Heart left ventricle (tissue), 16 donors: ENCODE measurements at places on chromosomes 2 and 18. TPM values are rescaled to one million over a fixed set of nuclear protein-coding genes. Genes with fewer than 3 reads are reported as not detected.
A peak's percentile ranks its signal among the peaks of the same experiment; 100 is the strongest.

Gene CDH7
- not detected for polyA plus RNA-seq

Gene NYAP2
- polyA plus RNA-seq = not detected

Gene HADHB
- polyA plus RNA-seq = 526 TPM

Gene MRPL33
- 901 TPM for polyA plus RNA-seq

Gene GYPC
- polyA plus RNA-seq = 131 TPM

Gene CSRNP3
- 1.6 TPM for polyA plus RNA-seq

Gene AQP12A
- not detected for polyA plus RNA-seq

DNA sequence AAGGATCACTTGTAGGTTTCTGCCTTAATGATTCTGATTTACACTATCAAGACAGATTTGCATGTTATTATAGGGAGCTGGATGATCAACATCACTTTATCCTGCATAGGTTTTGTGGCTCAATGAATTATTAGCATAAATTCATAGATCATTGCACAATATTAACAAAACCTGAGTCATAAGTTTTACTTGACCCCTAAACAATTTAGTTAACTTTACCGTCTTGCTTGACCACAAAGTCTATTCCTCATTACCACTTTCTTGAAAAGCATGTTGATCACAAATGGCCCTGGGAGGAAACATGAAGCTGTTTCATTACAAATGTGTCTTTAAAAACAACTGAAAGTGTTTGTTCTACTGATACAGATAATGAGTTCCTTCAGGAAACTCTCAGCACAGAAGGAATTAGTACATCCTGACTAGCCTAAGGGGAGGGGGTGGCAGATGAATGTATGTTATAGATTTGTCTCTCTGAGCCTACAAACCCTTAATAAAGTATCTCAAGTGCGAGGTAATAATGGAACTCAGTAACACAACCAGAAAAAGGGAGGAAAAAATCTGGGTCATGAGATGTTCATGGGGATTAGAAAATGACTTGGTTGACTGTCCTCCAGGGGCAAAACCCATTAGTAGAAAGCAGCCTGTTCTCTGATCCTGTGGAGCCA, 303.4 kb downstream of the PIK3C3 start:
- no peak for DNase-seq
- no peaks in the 10 kb centered on the region for H3K36me3 ChIP-seq
- H3K27me3 ChIP-seq = no peaks in the 10 kb centered on the region
- H3K4me1 ChIP-seq = no peaks in the 10 kb centered on the region
- H3K4me3 ChIP-seq = no peak overlapping the region

GRCh38 chr2:14524803-14525080, 107.8 kb upstream of the LRATD1 start:
- H3K4me1 ChIP-seq = no peaks in the 10 kb centered on the region
- H3K27ac ChIP-seq = no peak overlapping the region
- H3K36me3 ChIP-seq = no peaks in the 10 kb centered on the region

DNA sequence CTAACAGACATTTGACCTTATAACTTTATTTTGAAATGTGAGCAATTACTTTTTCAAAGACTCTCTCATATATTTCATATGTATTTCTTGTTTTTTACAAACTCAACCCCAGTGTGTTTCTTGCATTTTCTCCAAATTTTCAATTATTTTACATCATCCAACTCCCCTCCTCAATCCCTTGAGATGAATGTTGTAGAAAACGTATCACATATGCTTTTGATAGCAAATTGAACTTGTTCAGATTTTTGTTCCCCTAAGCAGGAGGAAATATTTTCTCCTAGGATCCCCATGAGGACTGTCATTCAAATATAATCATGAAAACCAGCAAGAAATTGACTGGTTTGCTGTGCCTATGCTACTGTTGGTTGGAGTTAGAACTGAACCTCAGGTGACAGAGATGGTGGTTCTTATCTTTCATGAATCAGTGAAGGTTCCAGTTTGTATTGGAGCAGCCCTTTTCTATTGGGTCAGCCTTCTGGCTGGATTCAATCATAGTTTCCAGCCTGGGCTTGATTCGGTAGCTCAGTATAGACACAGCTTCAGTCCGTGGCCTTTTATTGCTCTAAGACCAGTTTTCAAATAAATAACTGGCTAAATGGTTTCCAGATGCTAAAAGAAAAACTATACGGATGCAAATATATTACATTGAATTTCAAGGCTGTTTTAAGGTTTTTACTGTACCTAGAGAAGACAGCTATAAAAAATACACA, 591.0 kb downstream of the EPHA4 start:
- H3K27ac ChIP-seq = no peak overlapping the region
- no peaks in the 10 kb centered on the region for H3K36me3 ChIP-seq
- no peak overlapping the region for H3K4me3 ChIP-seq
- no peaks in the 10 kb centered on the region for H3K4me1 ChIP-seq

DNA sequence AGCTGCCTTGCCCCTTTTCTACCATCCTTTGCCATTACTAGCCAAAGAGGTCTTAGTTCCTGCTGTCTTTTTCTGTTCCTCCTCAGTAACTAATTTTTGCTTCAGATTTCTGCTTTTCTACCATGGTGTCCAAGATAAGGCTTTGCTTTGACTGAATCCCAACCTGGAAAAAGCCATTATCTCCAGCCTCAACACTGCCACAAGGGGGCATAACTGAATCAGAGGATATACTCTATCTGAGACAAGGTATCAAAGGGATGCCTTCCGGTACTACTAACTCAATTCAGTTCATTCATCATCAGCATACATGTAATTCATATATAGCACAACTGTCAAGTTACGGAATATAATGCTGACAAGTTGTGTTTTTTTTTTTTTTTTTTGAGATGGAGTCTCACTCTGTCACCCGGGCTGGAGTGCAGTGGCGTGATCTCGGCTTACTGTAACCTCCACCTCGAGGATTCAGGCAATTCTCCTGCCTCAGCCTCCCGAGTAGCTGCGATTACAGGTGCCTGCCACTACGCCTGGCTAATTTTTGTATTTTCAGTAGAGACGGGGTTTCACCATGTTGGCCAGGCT, 11.4 kb downstream of the OSGEPL1 start:
- H3K36me3 ChIP-seq = peaks cover 36% of the 10 kb centered on the region
- no peak overlapping the region for H3K4me3 ChIP-seq
- no peak overlapping the region for H3K27ac ChIP-seq

- no peak overlapping the region for H3K4me3 ChIP-seq
- H3K27ac ChIP-seq = peak overlapping the region; percentile 35
- no peaks in the 10 kb centered on the region for H3K36me3 ChIP-seq
These were observed 64.1 kb downstream of the DTNA start for GRCh38 chr18:34773961-34774766.

DNA sequence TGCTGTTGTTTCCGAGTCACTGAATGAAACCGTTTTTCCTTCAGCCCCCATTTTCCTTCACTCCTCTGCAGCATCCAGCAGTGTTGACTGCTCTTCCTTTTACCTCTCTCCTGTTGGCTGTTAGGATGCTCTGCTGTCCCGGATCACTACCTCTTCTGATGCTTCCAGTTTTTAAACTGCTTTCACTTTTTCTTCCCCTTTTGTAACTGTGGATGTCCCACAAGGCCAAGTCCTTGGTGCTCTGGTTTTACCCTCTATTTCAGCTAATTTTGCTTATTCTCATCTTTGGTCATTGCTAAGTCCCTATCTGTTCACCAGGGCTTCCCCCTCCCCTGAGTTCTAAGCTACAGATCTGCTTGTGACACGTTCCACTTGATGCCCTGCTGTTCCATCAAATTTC, 39.4 kb upstream of the MAP4K3 start:
- no peak overlapping the region for H3K27ac ChIP-seq
- no peaks in the 10 kb centered on the region for H3K36me3 ChIP-seq
- H3K27me3 ChIP-seq = no peaks in the 10 kb centered on the region
- no peak for DNase-seq
- H3K4me1 ChIP-seq = no peaks in the 10 kb centered on the region

- H3K27ac ChIP-seq = no peak overlapping the region
- H3K27me3 ChIP-seq = peaks cover 5% of the 10 kb centered on the region
- H3K4me3 ChIP-seq = no peak overlapping the region
- no peaks in the 10 kb centered on the region for H3K4me1 ChIP-seq
- H3K36me3 ChIP-seq = no peaks in the 10 kb centered on the region
- no peak for DNase-seq
These were observed 374.4 kb upstream of the SALL3 start for GRCh38 chr18:78605255-78605654.

DNA sequence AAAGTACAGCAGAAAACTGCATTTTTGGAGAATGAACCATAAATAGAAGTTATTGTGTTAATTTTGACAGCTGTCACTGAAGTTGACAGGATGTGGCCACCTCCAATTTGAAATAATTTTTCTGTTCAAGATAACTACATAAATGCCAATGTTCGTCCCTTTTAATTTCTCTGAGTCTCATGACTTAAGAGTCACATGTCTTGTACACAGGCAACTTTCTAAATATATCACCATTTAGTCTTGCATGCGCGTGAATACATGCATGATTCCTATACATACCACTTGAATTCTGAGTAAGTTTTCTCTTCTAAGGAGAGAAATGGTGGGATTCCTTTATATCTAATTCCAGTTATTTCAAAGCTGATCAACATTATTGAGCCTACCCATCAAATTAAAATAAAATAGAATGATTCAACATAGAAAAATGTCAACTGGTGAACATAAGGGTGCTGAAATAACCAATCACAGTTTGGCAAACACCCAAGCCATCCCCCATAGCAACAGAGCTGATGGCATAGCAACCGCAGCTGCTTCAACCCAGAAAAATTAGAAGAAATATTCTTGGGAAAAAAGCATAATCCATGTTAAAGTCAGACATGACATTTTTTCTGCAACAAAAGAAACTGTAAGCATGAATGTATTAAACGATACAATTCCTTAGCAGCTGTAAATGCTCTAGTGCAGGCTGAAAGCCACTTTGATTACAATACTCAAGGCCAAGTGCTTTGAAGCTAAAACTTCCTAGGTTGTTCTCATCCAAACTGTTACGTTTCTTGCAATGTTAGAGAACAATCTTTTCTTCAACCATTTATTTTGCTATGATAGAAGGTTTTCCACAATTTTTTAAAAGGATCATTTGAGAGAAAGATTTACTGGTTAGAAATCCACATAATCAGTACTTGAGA, 282.7 kb downstream of the DLGAP1 start:
- no peak overlapping the region for H3K4me3 ChIP-seq
- H3K4me1 ChIP-seq = no peaks in the 10 kb centered on the region
- no peak overlapping the region for H3K27ac ChIP-seq

DNA sequence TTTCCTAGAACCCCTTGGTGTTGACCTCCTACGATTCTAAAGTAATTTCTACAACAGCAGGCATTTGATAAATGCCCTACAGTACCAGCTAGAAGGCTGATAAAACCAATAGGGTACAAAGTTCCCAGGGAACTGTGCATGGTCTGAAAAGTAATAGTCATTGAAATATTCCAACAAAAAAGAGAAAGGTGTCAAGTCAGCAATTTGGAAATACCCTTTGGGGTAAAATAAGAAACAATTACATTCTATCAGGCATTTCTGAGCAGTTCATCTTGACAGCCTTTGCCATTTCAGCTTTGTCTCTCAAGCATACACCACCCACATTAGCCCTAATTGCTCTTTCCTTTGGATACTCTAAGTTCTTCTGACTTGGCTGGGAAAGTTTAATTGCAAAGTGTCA, 542.9 kb upstream of the DDX18 start:
- H3K4me3 ChIP-seq = no peak overlapping the region
- no peaks in the 10 kb centered on the region for H3K36me3 ChIP-seq
- H3K27ac ChIP-seq = no peak overlapping the region
- no peaks in the 10 kb centered on the region for H3K27me3 ChIP-seq
- DNase-seq = no peak

DNA sequence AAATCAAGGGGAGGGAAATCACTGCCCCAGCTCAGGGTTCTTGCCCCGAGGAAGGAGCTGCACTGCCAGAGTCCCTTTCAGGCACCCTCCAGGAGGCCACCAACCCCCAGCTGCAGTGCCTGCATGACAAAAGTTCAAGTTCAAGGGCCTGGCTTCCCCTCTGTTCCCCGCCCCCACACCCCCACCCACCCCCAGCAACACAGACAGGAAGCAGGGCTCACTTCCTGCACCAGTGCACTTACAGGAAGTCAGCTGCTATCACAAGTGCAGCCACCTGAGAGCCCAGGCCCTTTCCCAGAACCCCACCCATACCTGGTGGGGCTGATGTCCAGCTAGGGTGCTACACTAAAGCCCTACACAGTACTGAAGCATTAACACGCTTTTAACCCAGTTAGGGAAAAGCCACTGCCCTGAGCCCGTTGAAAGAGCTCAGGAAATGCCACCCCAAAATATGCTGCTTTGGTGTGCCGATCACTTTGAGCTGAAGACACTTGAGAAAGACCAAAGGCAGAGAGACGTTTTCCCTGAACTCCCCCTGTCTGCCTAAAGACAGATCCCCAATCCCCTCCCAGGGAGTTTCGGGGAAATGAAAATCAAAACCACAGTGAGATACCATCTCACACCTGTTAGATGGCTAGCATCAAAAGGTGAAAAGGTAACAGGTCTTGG, 109.9 kb upstream of the CAB39 start:
- H3K36me3 ChIP-seq = no peaks in the 10 kb centered on the region
- H3K4me1 ChIP-seq = no peaks in the 10 kb centered on the region
- H3K27ac ChIP-seq = no peak overlapping the region

DNA sequence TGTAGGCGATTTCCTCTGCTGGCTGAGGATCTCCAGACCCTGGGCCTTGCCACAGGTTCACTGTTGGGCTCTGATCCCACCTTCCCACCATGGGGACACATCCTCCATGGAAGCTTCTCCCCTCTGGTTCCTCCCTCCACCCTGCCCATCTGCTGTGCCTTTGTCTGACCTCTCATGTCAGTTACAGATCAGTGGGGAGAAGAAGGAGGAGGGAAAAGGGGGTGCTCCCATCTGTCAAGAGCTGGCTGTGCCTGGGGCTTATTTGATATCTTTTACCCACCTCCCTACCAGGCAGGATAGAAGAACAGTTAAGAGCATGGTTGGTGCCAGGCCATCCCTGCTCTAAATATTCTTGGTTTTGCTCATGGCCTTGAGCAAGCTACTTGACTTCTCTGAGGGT, 12.3 kb upstream of the DNAJB2 start:
- no peak for DNase-seq
- no peaks in the 10 kb centered on the region for H3K36me3 ChIP-seq
- H3K4me3 ChIP-seq = no peak overlapping the region
- no peaks in the 10 kb centered on the region for H3K27me3 ChIP-seq

GRCh38 chr2:219706823-219707281, 79.4 kb downstream of the SLC4A3 start:
- DNase-seq = no peak
- no peak overlapping the region for H3K27ac ChIP-seq
- no peaks in the 10 kb centered on the region for H3K4me1 ChIP-seq
- no peaks in the 10 kb centered on the region for H3K27me3 ChIP-seq
- no peaks in the 10 kb centered on the region for H3K36me3 ChIP-seq

- DNase-seq = no peak
- H3K27ac ChIP-seq = no peak overlapping the region
- no peak overlapping the region for H3K4me3 ChIP-seq
- H3K4me1 ChIP-seq = no peaks in the 10 kb centered on the region
- H3K27me3 ChIP-seq = no peaks in the 10 kb centered on the region
- H3K36me3 ChIP-seq = no peaks in the 10 kb centered on the region
These were observed 338.4 kb downstream of the SOCS6 start for GRCh38 chr18:70627182-70627802.

- no peaks in the 10 kb centered on the region for H3K36me3 ChIP-seq
- no peak overlapping the region for H3K4me3 ChIP-seq
- DNase-seq = no peak
- peaks cover 30% of the 10 kb centered on the region for H3K4me1 ChIP-seq
- no peak overlapping the region for H3K27ac ChIP-seq
These were observed 273.2 kb upstream of the CCDC68 start for GRCh38 chr18:55232506-55232905.
